Activated CD8-positive, alpha-beta memory T cell treated with anti-CD3 and anti-CD28 coated beads, Interleukin-2, amount 10 ng/mL, durations not matched to agents 7 days and 5 days (primary cell): ENCODE measurements at places on chromosomes 7 and 10. TPM values are rescaled to one million over a fixed set of nuclear protein-coding genes. Genes with fewer than 3 reads are reported as not detected.

Gene COL28A1
- total RNA-seq = not detected

Gene CYP3A4
- total RNA-seq = not detected

Gene ARL3
- 9.7 TPM for total RNA-seq

Gene SMKR1
- 2.3 TPM for total RNA-seq

Gene LRRTM3
- total RNA-seq = not detected

DNA sequence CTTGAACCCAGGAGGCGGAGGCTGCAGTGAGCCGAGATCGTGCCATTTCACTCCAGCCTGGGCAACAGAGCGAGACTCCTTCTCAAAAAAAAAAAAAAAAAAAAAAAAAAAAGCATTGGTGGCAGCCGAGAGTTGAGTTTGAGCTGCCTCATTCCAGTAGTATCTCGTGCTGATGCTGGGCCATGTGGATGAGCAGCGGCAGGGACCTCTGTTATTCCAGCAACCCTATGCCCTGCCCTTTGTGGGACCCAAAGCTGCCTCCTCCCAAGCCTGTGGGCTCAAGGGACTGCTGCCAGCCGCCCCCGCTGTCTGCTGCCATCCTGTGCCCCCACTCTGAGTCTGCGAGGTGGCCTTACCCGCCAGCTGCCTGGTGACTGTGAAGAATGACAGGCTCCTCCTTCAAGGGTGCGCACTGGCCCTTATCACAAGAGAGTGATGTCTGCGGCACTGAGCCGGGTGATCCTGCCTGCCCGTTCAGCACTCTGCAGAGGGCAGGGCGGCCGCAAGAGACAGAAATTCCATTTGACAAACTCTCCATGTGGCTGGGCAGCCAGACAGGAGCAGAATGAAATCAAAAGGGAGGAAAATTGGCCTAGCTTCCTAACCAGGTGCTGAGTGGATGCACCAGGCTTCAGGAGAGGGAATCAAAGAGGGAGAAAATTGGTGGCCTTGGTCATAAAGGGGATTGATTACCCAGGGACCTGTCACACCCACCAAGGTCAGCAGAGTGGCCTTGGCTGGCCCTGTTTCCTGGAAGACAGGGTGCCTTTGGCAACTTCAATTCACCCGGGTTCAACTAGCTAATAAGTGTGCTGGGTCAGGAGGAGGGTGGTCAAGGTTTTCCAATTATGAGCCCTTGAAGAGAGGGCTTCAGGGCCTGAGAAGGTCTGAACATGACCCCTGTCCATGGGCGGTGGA, 65.3 kb upstream of the ZMIZ1 start:
- H3K27ac ChIP-seq = no peak overlapping the region
- no peaks in the 10 kb centered on the region for H3K36me3 ChIP-seq
- peaks cover 7% of the 10 kb centered on the region for H3K4me1 ChIP-seq
- no peak overlapping the region for H3K4me3 ChIP-seq
- no peak for DNase-seq

- peak; percentile 67 for DNase-seq
- peaks cover 7% of the 10 kb centered on the region for H3K27me3 ChIP-seq
- peaks cover under 1% of the 10 kb centered on the region for H3K36me3 ChIP-seq
- peak overlapping the region; percentile 82 for H3K4me3 ChIP-seq
- H3K4me1 ChIP-seq = peaks cover 55% of the 10 kb centered on the region
Measured at GRCh38 chr10:31927884-31928548, 615 bp downstream of the ARHGAP12 start.

GRCh38 chr7:128941946-128942526, 4.3 kb downstream of the IRF5 start:
- peaks cover 9% of the 10 kb centered on the region for H3K27me3 ChIP-seq
- H3K4me3 ChIP-seq = no peak overlapping the region
- H3K27ac ChIP-seq = no peak overlapping the region

- H3K36me3 ChIP-seq = peaks cover 1% of the 10 kb centered on the region
- H3K4me3 ChIP-seq = no peak overlapping the region
- no peak overlapping the region for H3K27ac ChIP-seq
- peaks cover 47% of the 10 kb centered on the region for H3K4me1 ChIP-seq
- H3K27me3 ChIP-seq = peaks cover 35% of the 10 kb centered on the region
- DNase-seq = peak; percentile 64
Measured at GRCh38 chr10:17430647-17431355, 23.6 kb downstream of the ST8SIA6 start.

GRCh38 chr7:6516387-6516983, 34.8 kb downstream of the GRID2IP start:
- peaks cover 7% of the 10 kb centered on the region for H3K4me1 ChIP-seq
- peak overlapping the region; percentile 70 for H3K4me3 ChIP-seq
- no peak overlapping the region for H3K27ac ChIP-seq
- peaks cover 5% of the 10 kb centered on the region for H3K27me3 ChIP-seq
- no peaks in the 10 kb centered on the region for H3K36me3 ChIP-seq

- no peak for DNase-seq
- peaks cover 69% of the 10 kb centered on the region for H3K36me3 ChIP-seq
- H3K4me3 ChIP-seq = no peak overlapping the region
- no peaks in the 10 kb centered on the region for H3K27me3 ChIP-seq
- peak overlapping the region; percentile 66 for H3K27ac ChIP-seq
Measured at GRCh38 chr10:62085404-62085803, 183.2 kb downstream of the RTKN2 start.

DNA sequence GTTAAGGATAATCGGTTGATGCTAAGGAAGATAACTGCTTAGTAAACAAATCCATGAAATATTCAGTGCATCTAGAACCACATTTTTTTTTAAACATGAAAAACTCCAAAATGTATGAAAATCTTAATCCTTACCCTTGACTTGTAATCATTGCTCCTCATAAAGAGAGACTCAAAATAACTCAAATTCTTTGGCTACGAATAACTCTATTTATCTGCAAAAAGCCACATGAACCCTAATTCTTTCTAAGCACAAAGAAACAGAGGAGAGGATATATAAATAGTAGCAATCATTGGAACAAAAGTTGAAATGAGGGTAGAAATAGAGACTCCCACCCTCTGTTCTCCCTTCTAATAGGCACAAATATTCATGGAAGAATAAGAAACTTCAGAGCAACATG, 40.2 kb downstream of the ANK3 start:
- H3K4me1 ChIP-seq = no peaks in the 10 kb centered on the region
- no peaks in the 10 kb centered on the region for H3K27me3 ChIP-seq
- H3K36me3 ChIP-seq = no peaks in the 10 kb centered on the region
- DNase-seq = no peak

- no peak overlapping the region for H3K27ac ChIP-seq
- no peaks in the 10 kb centered on the region for H3K4me1 ChIP-seq
- no peaks in the 10 kb centered on the region for H3K36me3 ChIP-seq
Measured at GRCh38 chr7:113044394-113044793, 42.2 kb downstream of the GPR85 start.

DNA sequence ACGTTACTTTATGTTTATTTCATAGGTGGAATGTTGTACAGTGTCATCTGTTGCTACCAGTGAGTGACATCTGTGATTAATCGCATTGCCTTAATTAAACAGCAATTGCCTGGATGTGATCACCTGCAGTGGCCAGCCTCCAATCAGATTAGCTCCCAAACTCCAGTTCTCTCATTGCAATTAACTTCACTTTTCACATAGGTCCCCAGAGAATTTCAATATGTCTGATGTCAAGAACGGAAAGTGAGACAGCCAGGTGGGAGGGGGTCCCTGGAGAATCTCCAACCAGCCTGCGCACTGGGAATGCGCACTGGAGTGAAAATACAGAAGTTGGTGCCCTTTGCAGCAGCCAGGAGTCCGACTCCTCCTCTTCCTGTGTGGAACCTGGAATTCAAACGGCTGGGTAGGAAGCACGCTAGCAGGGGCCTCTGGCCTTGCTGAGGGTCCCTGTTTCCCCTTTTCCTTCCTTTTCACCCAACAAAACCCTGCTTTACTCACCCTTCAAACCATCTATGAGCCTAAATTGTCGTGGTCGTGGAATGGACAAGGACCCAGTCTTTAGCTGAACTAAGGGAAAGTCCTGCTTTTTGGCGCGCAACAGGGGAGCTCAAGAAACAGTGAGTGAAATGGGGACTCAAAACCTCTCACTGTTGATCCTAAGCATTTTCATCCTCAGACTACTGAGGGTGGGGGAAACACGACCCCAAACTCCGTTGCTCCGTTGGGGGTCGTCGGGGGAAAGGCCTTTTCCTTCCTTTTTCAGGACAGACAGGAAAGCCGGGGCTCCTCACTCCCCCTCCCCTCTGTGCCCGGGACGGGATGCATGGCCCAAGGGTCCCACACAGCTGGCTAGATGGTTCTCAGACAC, 1355.5 kb upstream of the LRRTM3 start:
- no peaks in the 10 kb centered on the region for H3K4me1 ChIP-seq
- DNase-seq = no peak
- H3K27me3 ChIP-seq = no peaks in the 10 kb centered on the region
- no peak overlapping the region for H3K4me3 ChIP-seq
- H3K27ac ChIP-seq = no peak overlapping the region
- H3K36me3 ChIP-seq = no peaks in the 10 kb centered on the region

- no peak overlapping the region for H3K4me3 ChIP-seq
- DNase-seq = no peak
- H3K27me3 ChIP-seq = peaks cover 40% of the 10 kb centered on the region
- no peaks in the 10 kb centered on the region for H3K36me3 ChIP-seq
- H3K27ac ChIP-seq = no peak overlapping the region
- H3K4me1 ChIP-seq = no peaks in the 10 kb centered on the region
Measured at GRCh38 chr7:141201145-141201885, 127.5 kb downstream of the TMEM178B start.

GRCh38 chr10:21202776-21203462, 305.8 kb upstream of the NEBL start:
- no peak overlapping the region for H3K27ac ChIP-seq
- no peaks in the 10 kb centered on the region for H3K4me1 ChIP-seq
- H3K4me3 ChIP-seq = no peak overlapping the region
- DNase-seq = no peak

DNA sequence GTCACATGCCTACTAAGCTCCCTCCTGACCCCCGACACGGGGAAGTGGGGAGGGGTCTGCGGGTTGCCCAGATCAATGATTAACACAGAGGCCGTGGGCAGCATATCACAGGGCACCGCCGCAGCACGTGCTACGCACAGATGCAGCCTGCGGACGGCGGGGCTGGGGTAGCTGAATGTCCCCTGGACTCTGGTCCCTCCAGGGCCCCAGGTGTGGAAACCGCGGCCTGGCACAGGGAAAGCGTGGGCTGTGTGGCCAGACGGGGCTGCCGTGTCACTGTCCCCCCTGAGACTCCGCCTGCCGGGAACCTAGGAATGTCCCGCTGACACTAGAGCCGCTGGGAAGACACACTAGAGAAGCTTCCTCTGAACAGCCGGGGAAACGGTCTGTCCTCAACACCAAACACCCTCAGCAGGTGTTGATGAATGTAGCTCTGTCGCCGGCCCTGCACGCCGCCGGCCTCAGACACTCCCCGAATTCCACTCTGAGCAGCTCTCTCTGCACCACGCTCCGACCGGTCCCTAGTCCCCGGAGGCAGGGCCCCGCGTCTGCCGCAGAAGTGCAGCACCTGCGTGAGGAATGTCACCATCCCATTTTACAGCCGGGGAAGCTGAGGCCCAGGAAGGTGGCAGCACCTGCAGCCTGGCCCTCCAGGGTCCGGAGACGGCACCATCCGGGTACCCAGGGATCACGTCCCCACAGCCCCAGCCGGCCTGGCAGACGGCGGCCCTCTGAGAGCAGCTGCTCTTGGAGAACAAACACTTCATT, 33.4 kb upstream of the PDGFA start:
- no peaks in the 10 kb centered on the region for H3K36me3 ChIP-seq
- DNase-seq = no peak
- H3K27ac ChIP-seq = no peak overlapping the region
- H3K4me3 ChIP-seq = no peak overlapping the region
- no peaks in the 10 kb centered on the region for H3K4me1 ChIP-seq

- H3K4me3 ChIP-seq = no peak overlapping the region
- no peak overlapping the region for H3K27ac ChIP-seq
- no peak for DNase-seq
- no peaks in the 10 kb centered on the region for H3K27me3 ChIP-seq
- H3K36me3 ChIP-seq = peaks cover 2% of the 10 kb centered on the region
- H3K4me1 ChIP-seq = peaks cover 36% of the 10 kb centered on the region
Measured at GRCh38 chr7:16921644-16922257, 40.0 kb upstream of the AGR3 start.

DNA sequence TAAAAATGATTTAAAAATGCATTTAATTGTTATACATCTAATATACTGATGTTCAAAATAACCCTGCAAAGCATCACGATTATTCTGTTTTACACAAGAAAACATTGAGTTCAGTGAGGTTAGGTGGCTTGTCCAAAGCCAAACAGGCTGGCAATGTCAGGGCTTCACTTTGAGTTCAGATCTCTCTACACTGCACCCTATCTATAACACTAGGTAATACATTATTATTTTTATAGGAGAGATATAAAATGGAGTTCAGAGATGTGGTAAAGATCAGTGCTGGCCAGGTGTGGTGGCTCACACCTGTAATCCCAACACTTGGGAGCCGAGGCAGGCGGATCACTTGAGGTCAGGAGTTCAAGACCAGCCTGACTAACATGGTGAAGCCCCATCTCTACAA, 165.9 kb upstream of the MYO3A start:
- no peaks in the 10 kb centered on the region for H3K36me3 ChIP-seq
- no peak overlapping the region for H3K4me3 ChIP-seq
- H3K27ac ChIP-seq = no peak overlapping the region

DNA sequence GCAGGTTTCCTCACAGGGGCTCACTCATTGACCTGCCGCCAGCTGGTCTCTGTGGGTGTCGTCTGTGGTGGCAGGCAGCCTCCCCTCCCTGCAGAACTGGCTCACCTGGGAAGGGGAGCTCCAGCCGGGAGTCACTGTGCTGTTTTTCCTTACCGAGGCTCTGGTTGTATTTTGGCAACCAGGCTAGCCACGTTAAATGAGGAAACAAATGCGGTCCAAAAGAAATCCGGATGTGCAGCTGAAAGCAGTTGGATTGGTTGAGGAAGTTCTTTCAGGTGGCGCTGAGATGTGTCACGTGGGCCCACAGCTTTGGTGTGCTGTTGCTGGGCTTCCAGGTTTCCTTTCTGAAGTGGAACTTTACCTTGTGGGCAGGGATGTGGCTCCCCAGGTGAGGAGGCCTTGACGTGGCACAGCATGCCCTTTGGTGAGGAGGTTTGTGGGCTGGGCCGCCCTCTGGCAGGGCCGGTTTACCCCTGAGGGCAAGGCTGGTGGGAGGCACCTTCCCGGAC, 14.2 kb downstream of the MTURN start:
- peak; percentile 49 for DNase-seq
- no peaks in the 10 kb centered on the region for H3K27me3 ChIP-seq
- peak overlapping the region; percentile 17 for H3K4me3 ChIP-seq
- H3K4me1 ChIP-seq = peaks cover 13% of the 10 kb centered on the region
